ENCODE measurements at places on chromosomes 4 and X.

DNA sequence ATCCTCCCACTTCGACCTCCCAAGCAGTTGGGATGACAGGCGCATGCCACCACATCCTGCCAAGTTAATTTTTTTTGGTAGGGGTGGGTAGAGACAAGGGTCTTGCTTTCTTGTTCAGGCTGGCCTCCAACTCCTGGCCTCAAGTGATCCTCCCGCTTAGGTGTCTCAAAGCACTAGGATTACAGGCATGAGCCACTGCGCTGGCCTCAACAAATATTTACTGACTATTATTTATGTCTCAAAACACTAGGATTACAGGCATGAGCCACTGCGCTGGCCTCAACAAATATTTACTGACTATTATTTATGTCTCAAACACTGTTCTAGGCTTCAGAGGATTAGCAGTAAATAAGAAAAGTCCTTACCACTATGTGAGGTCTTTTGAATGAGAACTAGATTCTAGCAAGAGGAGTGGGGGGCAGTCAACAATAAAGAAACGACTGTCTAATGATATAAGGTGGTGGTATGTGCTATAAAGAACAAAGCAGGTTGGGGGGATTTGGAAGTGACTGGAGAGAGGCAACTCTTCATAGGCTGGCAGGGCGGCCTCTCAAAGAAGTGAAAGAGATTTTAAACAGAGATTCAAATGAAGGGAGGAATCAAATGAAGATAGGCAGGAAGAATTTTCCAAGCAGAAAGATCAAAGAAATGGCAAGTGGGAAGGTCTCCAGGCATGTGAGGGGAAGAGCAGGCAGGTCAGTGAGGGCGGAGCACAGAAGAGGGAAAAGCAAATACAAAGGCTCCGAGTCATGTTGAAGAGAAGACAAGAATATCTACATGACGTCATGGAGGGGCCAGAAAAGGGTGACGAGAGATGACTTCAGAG lies 12.7 kb upstream of the ACSL1 start:
- DNase-seq = peak; percentile 28

GRCh38 chr4:155565330-155565729 lies 101.3 kb upstream of the GUCY1A1 start:
- DNase-seq = no peak

DNA sequence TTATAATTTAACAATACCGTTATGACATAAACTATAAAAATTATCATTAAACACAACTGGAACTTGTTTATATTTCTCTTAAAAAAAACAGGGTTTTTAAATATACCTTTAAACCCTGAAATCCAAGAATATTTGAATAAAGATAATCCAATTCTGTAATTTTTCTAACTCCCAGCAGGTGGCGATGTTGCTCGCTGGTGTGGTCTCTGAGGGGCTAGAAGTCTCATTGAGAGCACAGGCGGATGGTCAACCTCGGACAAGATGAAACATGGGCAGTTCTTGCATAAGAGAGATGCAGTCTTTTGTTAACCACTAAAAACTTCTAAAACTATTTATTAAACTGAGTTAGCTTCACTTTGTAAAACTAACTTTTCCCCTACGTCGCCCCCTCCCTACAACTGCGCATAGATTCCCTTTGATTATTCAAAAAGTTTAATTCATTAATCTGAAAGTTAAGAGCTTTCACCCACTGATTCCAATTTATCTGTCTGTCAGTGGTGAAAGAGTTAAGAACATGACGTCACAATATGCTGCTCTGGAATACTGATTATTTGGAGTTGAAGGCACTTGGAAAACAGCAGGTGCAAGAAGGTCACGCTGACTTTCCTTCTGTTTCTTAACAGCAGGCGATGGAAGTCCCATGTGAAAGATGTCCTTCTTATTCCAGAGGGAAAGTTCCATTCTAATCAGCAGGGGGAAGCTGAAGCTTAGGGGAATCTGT lies 29.5 kb downstream of the DMP1 start:
- peak; percentile 57 for DNase-seq

DNA sequence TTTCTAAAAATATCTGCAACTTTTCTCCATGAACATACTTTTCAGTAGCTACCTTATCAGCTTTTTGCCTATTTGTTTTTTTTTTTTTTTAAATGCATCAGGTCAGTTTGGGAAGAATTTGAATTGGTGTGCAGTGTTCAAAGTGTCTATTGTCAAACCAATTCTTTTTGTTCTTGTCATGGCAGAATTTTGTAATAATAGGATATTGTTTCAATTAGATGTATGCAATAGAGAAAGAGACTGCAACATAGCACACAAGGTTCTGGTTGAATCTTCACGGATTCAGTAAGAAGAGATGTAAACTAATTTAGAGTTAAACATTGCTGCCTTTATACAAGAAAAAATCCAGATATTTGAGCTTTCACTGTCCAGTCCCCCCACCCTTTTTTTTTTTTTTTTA lies 277.1 kb downstream of the GRID2 start:
- DNase-seq = no peak

DNA sequence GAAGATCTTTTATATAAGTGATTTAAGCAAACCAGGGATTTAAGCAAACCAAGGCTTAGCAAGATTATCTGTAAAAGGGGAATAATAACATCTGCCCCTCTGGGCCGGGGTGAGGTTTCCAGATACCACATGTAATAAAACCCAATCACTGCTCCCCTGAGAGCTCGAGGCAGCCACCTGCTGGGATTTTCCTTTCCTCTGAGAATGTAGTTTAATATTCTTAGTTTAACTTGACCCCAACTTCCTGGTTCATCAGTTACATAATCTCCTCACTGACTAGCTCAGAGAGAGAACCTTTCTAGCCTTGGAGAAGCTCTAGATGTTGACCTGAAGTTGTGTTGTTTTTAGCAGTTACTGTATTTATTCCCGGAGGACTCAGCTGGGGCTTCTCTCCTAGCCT lies 322.4 kb downstream of the ARHGAP10 start:
- DNase-seq = no peak

DNA sequence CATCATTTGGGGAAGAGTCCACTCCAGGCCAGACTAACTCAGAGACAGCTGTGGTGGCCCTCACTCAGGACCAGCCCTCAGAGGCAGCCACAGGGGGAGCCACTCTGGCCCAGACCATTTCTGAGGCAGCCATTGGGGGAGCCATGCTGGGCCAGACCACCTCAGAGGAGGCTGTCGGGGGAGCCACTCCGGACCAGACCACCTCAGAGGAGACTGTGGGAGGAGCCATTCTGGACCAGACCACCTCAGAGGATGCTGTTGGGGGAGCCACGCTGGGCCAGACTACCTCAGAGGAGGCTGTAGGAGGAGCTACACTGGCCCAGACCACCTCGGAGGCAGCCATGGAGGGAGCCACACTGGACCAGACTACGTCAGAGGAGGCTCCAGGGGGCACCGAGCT lies 3.3 kb upstream of the ERAS start:
- DNase-seq = peak; percentile 36

Measured in K562 (cell line).